Transverse colon (tissue), 4 donors: ENCODE measurements at places on chromosomes 2 and 18.
A peak's percentile ranks its signal among the peaks of the same experiment; 100 is the strongest.

DNA sequence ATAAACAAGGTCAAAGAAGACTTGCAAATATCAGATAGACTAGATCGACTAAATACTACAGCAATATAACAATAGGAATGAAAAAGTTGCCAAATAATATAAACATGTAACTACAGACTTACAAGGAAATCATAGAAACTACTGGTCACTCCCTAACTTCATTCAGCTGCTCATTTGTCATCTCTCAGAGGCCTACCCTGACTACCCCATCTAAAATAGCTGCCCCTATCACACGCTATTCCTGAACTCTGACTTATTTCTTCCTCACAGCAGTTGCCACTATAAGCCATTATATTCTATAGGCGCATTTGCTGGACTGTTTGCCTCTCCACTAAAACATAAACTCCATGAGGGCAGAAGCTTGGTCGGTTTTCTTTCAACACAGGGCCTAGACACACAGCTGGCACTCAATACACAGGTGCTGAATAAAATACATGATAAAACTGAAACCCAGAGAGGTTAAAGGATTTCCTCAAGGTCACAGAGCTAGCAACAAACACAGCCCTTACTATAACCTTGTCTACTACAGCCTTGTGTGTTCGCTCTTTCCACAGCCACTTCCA lies 1.8 kb downstream of the STRN start:
- peak overlapping the region; percentile 3 for H3K27ac ChIP-seq
- no peaks in the 10 kb centered on the region for H3K27me3 ChIP-seq
- no peaks in the 10 kb centered on the region for H3K36me3 ChIP-seq
- H3K4me3 ChIP-seq: no peak overlapping the region
- no peaks in the 10 kb centered on the region for H3K4me1 ChIP-seq

- no peaks in the 10 kb centered on the region for H3K27me3 ChIP-seq
- H3K4me1 ChIP-seq: no peaks in the 10 kb centered on the region
- DNase-seq: no peak
Measured at GRCh38 chr18:48184118-48184517, 225.1 kb downstream of the ZBTB7C start.

- no peak overlapping the region for H3K4me3 ChIP-seq
- DNase-seq: no peak
- no peaks in the 10 kb centered on the region for H3K4me1 ChIP-seq
- H3K27me3 ChIP-seq: no peaks in the 10 kb centered on the region
- no peaks in the 10 kb centered on the region for H3K36me3 ChIP-seq
Measured at GRCh38 chr2:226892729-226893128, 56.9 kb downstream of the RHBDD1 start.

- H3K27me3 ChIP-seq: no peaks in the 10 kb centered on the region
- H3K36me3 ChIP-seq: no peaks in the 10 kb centered on the region
- H3K4me3 ChIP-seq: no peak overlapping the region
- no peak overlapping the region for H3K27ac ChIP-seq
Measured at GRCh38 chr2:207686812-207687211, 24.6 kb upstream of the CCNYL1 start.

DNA sequence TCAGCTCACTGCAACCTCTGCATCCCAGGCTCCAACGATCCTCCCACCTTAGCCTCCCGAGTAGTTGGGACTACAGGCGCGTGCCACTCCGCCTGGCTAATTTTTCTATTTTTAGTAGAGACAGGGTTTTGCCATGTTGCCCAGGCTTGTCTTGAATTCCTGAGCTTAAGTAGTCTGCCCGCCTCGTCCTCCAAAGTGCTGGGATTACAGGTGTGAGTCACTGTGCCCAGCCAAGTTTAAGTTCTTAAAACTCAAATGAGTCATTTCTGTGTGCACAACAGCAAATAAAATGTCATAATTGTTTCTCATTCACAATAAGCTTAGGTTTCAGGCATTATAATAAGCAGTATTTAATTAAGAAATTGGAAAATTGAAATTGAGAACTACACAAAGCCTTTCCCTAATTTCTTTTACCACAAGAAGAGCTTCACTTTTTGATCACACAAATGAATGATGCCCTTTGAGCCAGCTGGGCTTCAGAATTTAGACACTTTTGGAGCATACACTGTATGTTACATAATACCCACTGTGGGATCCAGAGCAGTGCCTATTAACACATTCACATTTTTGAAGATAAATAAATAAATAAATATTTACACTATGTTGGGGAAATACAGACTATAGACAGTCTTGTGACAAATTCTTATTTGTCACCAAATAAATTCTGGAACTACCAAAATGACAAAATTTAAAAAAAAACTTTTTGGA lies 8.6 kb upstream of the ME2 start:
- H3K36me3 ChIP-seq: no peaks in the 10 kb centered on the region
- H3K27ac ChIP-seq: no peak overlapping the region
- H3K4me1 ChIP-seq: no peaks in the 10 kb centered on the region

DNA sequence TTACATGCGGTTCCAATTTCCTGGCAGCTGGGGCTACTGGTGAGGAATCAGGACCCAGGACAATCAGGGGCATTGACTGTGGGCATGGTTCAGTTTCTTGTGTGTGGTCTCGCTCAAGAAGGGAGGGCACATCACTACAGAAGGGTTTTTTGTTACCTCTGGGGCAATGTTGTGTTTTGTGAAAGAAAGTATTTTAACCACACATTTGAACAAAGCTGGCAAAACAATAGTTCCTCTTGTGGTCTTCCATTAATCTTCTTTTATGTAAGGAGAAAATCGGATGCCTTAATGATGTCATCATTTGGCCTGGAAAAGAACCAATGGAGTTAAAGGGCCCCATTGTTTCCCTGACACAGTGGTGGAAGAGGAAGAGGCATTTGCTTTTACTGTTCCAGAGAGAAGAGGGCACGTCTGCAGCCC lies 197.4 kb downstream of the SH3BP4 start:
- peak overlapping the region; percentile 26 for H3K27ac ChIP-seq
- H3K27me3 ChIP-seq: no peaks in the 10 kb centered on the region
- peaks cover 20% of the 10 kb centered on the region for H3K4me1 ChIP-seq
- H3K36me3 ChIP-seq: no peaks in the 10 kb centered on the region

DNA sequence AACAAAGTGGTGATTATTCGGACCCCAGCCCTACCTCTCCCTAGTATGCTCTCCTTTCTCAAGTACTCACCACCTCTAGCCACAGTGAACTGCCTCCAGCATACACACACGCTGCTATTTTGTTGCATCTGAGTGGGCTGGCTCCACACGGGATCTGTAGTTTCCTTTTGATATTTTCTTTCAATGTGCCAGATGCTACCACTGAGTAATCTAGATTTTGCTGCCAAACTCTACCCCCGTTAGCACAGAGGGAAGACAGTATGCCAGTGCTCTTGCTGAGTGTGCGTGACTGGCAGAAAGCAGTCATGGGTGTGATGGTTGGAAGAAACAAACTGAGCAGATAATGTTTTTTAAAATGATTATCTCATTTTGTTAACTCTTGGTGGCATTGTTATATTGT lies 11.6 kb downstream of the CFLAR start:
- peak overlapping the region; percentile 38 for H3K4me3 ChIP-seq
- no peak for DNase-seq
- no peaks in the 10 kb centered on the region for H3K36me3 ChIP-seq
- peak overlapping the region; percentile 100 for H3K27ac ChIP-seq

- H3K27me3 ChIP-seq: no peaks in the 10 kb centered on the region
- H3K27ac ChIP-seq: no peak overlapping the region
- H3K4me3 ChIP-seq: no peak overlapping the region
- no peak for DNase-seq
Measured at GRCh38 chr2:184769023-184769422, 170.7 kb downstream of the ZNF804A start.

DNA sequence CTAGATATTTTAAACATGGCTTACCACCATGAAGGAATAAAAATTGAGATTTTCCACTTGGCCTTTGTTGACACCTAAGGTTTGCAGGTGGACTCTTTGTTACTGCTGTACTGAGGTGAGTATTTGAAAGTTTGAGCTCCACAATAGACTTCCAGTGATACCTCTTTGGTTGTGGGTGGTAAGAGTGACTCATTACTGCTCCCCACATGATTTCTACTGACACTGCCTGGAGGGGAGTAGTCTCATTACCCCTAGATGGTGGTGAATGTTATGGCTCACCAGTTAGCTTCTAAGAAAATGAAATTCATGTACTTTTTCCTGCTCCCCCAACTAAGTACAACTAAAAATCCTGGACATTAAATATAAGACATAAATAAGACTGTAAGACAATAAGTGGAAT lies 1183.1 kb upstream of the TMEFF2 start:
- no peak overlapping the region for H3K27ac ChIP-seq
- DNase-seq: no peak
- H3K36me3 ChIP-seq: no peaks in the 10 kb centered on the region
- no peaks in the 10 kb centered on the region for H3K4me1 ChIP-seq

DNA sequence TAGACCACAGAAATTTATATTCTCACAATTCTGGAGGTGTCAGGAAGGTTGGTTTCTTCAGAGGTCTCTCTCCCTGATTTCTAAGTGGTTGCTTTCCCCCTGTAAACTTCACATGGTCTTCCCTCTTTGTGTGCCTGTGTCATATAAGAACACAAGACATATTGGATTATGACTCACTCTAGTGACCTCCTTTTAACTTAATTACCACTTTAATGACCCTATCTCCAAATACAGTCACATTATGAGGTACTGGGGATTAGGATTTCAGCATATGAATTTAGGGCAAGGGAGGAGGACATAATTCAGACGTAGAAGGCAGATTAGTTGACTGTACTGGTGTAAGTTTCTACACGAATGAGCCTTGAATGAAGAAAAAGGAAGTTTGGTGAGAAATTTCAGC lies 38.2 kb upstream of the EPHA4 start:
- H3K27ac ChIP-seq: no peak overlapping the region
- no peaks in the 10 kb centered on the region for H3K27me3 ChIP-seq
- no peaks in the 10 kb centered on the region for H3K4me1 ChIP-seq
- no peaks in the 10 kb centered on the region for H3K36me3 ChIP-seq
- no peak for DNase-seq

DNA sequence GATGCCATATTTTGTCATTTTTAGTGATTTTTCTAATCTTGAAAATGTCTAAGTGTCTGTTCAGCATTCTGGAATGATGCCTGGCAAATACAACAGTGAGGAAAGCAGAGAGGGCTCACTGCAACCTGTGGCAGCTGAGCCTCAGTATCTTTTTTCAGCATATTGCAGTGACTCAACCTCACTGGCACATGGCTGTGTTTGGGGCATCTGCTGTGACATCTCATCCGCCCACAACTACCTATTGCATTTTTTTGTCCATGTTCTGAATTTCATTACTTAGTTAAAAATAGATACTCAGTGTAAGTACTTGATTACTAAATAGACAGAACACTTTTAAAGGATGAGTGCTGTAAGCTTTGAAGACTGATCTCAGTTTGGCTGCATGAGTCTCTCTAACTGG lies 10.7 kb downstream of the BABAM2 start:
- no peaks in the 10 kb centered on the region for H3K27me3 ChIP-seq
- no peaks in the 10 kb centered on the region for H3K36me3 ChIP-seq
- H3K4me3 ChIP-seq: no peak overlapping the region
- no peaks in the 10 kb centered on the region for H3K4me1 ChIP-seq
- H3K27ac ChIP-seq: no peak overlapping the region

DNA sequence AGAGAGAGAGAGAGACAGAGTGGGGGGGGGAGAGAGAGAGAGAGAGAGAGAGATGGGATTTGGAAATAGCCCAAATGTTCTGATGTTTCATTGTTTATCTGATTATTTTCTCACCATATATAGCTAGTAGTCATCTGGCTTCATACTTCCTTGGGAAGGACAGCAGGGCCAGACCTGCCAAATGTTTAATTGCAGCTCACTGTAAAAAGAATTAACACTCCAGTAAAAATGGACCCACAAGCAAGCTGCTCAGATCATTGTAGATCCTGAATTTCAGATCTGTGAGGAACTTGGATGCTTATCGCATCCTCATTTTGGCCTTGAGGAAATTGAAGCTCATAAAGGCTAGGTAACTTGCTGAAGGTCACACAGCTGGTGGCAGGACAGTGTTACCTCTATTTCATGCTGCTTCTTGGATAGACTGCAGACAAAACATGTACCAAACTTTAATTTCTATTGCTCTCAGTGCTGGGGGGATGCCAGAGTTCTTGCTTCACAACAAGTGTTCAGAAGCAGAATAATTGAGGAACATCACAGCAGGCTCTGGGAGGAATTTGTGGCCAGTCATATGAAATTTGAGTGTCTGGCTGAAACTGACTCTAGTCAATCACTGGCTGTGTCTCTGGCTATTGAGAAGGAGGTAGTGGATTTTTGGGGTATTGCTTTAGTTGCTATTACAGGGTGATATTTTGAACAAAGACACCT lies 223.5 kb downstream of the PIK3C3 start:
- H3K27me3 ChIP-seq: no peaks in the 10 kb centered on the region
- no peaks in the 10 kb centered on the region for H3K4me1 ChIP-seq
- no peaks in the 10 kb centered on the region for H3K36me3 ChIP-seq

GRCh38 chr2:9474361-9475057 lies at the start of gene IAH1:
Gene IAH1 (plus strand): TSS chr2:9474551. CDS start chr2:9474567, 16 bp downstream.
- H3K4me3 ChIP-seq: peak within 1 kb of the TSS; percentile 83
- peaks cover 23% of the 10 kb centered on the region for H3K4me1 ChIP-seq

GRCh38 chr2:82485701-82486100 lies 1973.4 kb downstream of the SUCLG1 start:
- H3K27ac ChIP-seq: no peak overlapping the region
- H3K4me3 ChIP-seq: no peak overlapping the region
- H3K36me3 ChIP-seq: no peaks in the 10 kb centered on the region
- H3K27me3 ChIP-seq: no peaks in the 10 kb centered on the region
- DNase-seq: no peak

DNA sequence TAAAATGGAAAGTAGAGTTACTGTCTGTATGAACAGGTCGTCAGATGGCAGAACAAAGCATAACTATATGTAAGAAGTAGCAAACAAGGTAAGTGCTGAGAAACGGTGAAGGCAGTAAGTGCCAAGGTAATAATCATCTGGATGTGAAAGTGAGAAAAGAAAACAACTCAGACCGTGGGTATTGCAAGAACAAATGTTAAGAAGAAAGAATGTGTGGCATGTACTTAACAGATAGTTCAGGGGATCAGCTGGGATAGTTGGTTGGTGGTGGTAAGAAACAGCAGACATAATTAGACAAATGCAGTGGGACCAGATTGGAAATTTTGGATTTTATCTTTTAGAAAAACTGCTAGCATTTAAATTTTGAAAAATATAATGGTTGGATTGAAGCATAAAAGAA lies 375.8 kb upstream of the NXPH2 start:
- H3K4me1 ChIP-seq: no peaks in the 10 kb centered on the region
- no peaks in the 10 kb centered on the region for H3K36me3 ChIP-seq
- no peaks in the 10 kb centered on the region for H3K27me3 ChIP-seq
- H3K27ac ChIP-seq: no peak overlapping the region
- no peak for DNase-seq

DNA sequence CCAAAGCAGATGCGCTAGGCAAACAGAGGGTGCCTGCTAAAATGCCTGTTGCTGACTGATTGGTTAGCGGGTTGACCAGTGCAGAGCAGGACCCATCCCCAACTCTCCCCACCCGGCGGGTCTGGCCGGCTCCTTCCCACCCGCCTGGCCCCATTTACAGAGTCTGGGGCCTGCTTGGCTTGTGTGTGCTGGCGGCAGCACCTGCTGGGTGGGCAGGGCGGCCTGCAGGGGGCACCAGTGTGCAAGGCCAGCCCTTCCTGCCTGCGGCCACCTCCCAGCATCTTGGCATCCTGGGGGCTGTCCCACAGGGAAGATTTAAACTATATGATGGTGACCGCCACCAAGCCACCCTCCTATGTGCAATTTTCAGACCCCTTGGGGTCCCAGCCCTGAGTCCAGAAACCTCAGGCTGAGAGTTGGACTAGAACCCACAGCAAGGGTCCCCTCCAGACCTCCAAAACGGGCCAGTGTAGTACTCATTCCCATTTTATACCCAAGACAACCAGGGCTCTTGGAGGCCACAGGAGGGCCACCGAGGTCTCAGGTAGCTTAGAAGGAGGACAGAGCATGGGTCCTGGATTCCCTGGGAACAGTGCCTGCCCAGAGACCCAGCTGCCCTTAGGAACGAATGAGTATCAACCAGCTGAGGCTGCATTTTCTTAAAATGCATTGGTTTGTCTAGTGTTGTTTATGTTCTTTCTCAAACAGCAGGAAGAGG lies 173.6 kb downstream of the SMAD7 start:
- peak; percentile 74 for DNase-seq
- no peaks in the 10 kb centered on the region for H3K27me3 ChIP-seq
- H3K4me3 ChIP-seq: no peak overlapping the region
- H3K27ac ChIP-seq: peak overlapping the region; percentile 16
- H3K4me1 ChIP-seq: peaks cover 20% of the 10 kb centered on the region
